D341Med (cell line): ENCODE measurements at places on chromosomes 11 and 22.
A peak's percentile ranks its signal among the peaks of the same experiment; 100 is the strongest.

DNA sequence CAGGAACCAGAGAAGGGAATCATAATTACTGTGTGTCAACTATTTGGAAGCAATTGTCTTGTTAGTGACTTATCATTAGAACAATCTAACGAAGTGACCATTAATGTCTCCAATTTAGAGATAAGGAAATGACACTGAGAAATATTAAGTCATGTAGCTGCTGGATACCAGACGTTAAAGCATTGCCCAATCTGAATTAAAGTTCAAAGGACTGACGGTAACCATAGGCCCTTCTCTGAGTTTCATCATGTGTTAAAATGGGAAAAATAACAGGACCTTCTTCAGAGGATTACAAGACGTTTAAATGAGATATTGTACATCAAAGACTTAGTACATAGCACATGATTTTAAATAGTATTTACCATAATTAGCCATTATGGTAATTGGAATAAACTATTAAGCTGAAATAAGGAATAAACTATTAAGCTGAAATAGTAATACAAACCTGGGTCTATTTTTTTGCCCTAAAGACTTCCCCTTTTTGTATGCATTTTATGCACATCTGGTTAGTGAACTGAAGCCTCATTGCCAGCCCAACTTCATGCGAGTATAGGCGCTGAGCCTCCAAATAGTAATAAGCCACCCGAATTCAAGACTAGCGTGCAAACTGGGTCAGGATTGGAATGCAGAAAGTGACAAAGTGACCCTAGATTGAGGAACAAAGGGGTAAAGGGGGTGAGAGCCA lies 41.0 kb downstream of the GLYATL1 start:
- no peak for DNase-seq

DNA sequence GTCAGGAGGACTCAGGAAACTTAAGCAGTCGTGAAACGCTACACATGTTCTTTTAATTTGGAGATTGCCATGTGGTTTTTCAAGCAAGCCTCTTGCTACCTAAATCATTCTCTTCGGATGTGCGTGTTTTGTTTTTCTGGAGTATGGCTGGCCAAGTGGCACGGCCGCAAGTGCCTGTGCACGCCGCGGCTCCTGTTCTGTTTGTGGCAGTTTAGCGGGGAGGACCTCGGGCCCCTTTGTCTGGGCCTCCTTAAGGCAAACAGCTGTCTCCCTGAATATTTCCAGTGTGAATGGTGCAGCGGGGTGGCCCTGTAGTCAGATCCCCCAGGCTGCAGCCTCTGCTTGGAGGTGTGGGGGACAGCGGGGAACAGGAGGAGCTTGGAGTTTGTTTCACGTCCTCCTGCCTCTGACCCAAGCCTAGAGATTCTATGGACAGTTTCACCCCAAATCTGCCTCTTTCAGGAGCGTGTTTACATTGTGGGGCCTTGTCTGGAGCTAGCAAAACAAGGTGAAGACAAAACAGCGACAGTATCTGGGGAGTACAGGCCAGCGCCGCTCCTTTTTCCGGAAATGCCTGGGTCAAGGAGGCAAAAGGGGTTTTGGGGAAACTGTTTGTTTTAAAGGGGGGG lies 1.3 kb downstream of the LRP5 start:
- peak; percentile 55 for DNase-seq

- DNase-seq: peak; percentile 48
Observed at GRCh38 chr11:114964676-114965214, 286.4 kb downstream of the NXPE2 start.

- DNase-seq: no peak
Observed at GRCh38 chr11:29131055-29131454, 885.8 kb downstream of the KCNA4 start.

DNA sequence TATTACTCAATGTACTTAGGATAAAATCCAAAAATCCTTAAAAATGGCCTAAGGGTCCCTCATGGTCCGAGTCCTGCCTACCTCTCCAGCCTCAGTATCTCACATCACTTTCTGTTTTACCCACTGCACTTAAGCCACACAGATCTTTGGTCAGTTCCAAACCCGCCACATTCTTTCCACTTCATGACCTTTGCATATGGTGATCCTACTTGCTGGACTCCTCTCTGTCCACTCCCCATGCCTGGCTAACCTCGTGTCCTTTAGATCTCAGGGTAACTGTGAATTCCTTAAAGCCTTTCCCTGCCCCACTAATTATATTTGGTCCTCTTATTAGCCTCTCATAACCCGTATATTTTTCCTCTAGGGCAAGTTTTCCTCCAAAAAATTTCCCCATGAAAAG lies 1.2 kb downstream of the NUP160 start:
- DNase-seq: no peak

- no peak for DNase-seq
Observed at GRCh38 chr22:32623943-32624342, 149.3 kb downstream of the FBXO7 start.

- no peak for DNase-seq
Observed at GRCh38 chr11:95585069-95585751, 204.4 kb downstream of the FAM76B start.

- DNase-seq: no peak
Observed at GRCh38 chr11:64536997-64537396, 54.0 kb upstream of the SLC22A12 start.

DNA sequence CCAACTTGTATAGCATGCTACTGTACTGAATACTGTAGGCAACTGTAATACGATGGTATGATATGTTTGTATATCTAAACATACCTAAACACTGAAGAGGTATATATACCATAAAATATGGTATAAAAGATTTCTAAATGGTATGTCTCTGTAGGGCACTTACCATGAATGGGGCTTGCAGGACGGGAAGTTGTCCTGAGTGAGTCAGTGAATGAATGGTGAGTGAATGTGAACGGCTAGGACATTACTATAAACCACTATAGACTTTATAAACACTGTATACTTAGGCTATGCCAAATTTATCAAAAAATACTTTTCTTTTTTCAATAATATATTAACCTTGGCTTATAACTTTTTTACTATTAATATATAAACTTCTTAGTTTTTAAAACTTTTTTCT lies 66.8 kb downstream of the ZC3H12C start:
- no peak for DNase-seq

GRCh38 chr22:32216911-32217310 lies 12.0 kb upstream of the RFPL2 start:
- no peak for DNase-seq

- DNase-seq: no peak
Observed at GRCh38 chr11:3022982-3023381, 30.9 kb upstream of the NAP1L4 start.

DNA sequence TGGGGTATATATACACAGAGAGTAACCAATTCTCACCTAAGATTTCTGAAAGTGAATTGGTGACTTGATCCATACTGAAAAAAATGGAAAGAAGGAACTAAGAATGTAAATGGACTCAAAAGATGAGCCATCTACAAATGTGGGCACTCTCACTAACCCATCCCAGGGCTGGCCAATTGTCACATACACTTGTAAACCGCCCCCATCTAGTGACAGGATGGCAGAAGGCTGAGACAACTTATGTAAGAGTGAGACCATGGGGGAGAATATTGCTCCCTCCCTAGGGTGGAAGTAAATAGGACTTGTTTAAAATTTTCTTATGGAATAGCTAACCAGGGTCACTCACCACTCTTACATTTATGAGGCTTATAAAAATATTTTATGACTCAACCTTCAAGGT lies 377.1 kb upstream of the ISX start:
- no peak for DNase-seq

DNA sequence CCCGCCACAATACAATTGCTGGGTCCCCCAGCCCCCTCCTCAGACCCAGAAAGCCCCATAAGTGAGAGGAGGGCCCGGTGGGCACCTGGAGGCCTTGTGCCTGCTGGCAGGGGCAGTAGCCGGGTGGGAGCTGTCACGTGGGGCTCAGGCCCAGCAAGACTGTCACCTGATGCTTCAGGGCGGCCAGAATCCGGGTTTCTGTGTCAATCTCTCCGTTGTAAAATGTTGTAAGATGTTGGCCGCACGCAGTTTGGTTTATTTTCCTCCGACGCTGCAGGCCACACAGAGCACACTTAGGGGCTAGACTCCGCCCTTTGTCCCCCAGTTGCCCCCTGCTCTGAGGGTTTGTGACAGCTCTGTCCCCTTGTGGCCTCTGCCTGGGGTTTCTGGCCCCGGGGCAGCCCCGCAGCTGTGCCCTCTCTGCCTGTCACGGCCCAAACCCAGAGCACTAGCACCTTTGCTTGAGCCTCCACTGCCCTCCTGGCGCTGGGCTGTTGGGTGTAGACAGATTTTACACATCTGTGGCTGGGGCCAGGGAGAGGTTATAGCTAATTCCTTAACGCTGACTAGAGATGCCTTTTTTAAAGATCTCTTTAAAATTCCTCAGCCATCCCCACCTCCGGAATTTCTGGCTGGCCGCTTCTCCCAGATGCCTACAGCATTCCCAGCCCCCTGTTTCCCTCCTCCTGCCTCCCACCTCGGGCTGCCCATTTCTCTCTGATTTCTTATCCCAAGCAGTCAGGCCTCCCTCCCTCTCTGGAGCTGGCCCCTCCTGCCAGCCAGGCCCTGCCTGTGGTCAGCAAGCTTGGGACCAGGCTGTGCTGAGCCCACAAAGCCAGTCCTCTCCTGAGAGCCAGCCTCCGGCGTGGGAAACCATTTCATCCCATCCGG lies 3.2 kb upstream of the PRR5 start:
- no peak for DNase-seq

DNA sequence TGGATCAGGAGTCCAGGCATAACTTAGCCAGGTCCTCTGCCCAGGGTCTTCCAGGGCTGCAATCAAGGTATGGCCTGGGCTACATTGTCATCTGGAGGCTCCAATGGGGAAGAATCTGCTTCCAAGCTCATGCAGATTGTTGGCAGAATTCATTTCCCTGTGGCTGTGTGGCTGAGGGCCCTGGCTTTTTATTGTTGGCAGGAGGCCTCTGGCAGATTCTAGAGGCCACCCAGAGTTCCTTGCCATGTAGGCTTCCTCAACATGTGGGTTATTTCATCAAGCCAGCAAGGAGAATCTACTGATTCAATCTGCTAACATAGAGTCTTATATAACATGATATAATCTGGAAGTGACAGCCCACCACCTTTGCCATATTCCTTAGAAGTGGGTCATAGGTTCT lies 16.4 kb upstream of the EP300 start:
- DNase-seq: no peak

GRCh38 chr22:49979587-49980264 lies 19.2 kb downstream of the PIM3 start:
- DNase-seq: peak; percentile 40

GRCh38 chr11:43953521-43953920 lies 11.1 kb downstream of the C11orf96 start:
- DNase-seq: no peak

- DNase-seq: no peak
Observed at GRCh38 chr11:74142624-74143023, 28.2 kb downstream of the C2CD3 start.

DNA sequence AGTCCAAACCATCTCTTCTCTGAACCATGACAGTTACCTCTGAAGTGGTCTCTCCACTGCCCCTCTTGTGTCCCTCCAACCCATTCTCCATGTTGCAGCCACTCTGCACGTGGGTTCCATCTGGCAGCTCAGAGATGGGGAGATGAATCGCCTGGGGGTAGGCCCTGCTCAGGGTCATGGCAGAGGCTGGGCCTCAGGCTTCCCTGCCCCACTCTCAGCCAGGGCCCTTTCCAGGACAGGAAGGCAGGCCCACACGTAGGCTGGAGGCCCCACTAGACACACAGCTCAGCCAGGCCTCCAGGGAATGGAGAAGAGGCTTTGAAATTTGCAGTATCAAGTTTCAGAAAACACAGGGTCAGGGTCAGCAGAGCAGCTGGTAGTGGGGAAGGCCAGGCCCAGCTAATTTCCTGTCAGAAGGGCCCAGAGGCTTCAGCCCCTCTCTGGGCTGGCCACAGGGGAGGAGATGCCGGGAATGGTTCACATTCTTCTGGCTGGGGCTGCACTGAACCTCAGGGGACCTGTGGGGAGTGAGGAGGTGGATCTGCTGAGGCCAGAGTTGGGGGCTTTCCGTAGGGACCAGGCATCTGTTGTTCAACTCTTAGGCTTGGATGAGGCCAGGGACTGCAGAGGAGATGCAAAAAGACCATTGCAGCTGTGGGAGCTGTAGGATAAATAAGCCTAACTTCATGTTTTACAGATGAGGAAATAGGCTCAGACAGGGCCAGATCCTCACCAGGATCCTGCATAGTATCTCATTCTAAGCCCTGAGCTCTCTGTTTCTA lies 101.6 kb downstream of the SWAP70 start:
- no peak for DNase-seq

- DNase-seq: no peak
Observed at GRCh38 chr11:32034680-32035079, 56.2 kb upstream of the RCN1 start.

DNA sequence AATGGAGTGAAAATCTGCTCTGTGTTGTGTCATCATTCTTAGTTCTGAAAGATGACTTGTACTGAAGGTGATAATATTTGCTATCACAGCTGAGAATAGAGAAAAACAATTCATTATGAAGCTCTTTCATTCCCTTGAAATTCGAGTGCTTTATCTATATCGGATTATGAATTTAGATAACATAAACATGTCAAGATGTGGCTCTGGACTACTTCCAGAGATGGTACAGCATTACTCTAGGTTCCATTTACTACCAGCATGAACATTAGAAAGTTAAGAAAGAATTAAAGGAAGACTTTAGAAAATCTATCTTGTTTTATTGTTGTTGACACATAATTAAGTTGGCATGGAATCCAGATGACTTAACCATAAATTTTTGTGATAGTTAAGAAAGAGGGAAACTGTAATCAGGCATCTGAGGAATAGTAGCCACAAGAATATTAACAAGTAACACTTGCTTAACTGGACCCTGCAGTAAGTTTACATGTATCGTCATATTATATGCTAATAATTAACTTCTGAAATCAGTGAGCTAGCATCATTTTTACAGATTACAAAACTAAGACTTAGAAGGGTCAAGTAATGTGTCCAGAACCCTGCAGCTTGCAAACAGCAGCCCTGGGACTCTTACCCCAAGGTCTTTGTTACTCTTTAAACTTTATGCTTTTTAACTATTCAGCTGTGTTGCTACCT lies 182.6 kb downstream of the DDX10 start:
- DNase-seq: no peak

GRCh38 chr22:35966314-35967045 lies 62.1 kb downstream of the RBFOX2 start:
- DNase-seq: no peak

DNA sequence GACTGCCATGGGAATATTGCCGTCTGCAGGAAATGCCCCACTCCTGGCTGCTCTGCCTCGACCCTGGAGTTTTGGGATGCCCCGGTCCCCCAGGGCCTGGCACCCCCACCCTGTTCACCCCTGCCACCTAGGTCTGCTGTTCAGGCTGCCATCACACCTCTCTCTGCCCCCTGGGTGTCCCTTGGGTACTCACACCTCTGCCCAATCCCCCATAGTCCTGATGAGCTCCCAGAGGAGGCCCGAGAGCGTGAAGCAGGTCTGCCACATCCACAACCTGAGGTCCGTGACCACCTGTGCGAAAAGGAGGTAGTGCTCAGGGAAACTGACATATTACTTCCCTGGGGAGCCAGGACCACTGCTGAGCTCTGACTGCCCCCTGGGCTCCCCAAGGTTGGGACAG lies 20.2 kb upstream of the DRICH1 start:
- no peak for DNase-seq

DNA sequence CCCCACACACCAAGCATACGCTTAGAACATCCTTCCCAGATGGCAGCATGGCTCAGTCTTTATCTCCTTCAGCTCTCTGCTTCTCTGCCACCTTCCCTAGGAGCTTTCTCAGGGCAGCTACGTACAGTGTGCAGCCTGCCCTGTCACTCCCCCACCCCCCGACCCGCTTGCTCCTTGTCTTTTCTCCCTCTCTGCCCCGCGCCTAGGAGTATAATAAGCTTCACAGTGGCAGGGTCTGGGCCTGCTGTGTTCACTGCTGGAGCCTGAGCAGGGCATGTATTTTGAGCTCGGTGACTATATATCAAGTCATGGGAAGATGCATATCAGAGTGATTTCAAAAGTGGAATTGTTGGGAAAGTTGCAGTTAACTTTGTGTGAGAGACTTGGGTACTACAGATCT lies 55.8 kb upstream of the ADSL start:
- DNase-seq: no peak
